T-helper 22 cell (primary cell): ENCODE measurements at places on chromosomes 7 and 10.

DNA sequence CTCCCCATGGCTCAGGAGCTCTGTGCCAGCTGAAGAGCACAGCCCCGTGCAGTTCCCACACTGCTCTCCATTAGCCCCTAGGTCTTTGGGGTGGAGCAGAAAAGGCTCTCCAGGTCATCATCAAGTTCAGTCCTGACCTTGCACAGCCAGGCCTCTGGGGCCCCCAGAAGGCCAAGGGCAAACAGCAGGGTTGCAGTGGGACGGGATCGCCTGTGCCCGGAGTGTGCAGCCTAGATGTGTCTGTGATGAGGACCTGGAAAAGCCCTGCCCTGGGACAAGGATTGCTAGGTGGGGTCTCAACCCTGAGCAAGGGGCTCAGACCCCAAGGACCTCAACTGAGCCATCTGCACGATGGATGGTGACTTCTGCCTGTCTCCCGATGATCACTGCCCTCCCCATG is 549 bp downstream of the INMT start:
- no peak for DNase-seq

DNA sequence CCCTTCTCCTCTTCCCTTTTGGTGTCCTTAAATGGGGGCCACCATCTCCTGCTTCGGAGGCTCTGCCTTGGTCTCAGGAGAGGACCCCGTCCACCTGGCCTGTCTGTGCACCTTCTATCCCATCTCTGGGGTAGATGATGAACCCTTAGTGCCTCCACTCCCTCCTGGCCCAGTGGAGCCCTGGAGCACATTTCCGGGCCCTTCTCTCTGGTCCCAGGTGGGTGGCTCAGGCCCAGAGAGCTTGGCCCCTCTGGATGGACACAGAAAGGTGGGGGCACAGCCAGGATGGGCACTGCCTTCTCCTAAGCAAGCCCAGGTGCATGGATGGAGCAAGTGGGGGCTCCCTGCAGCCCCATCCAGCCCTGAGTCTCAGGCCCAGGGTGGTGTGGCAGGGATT is 121.4 kb upstream of the RET start:
- no peak for DNase-seq

DNA sequence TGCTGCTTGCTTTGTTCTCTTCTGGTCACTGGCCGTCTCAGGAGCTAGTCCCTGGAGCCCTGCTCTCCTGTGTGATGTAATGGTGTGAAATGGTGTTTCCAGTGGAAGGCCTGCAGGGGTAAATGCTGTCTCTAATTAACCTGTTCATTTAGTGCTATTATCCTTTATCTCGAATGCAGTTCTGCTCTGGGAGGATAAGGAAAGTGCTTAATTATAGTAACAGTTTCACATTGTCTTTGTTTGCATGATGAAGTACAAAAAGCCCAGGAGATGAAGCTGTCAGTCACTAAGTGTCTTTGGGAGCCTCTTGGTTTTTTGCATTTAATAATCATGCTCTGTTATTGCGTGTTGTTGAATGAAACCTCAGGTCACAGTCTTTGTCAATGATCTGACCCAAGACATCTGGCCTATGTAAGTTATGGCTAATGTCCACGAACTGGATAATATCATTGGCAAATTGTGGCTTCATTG is 755.3 kb upstream of the GALNT17 start:
- no peak for DNase-seq

- DNase-seq: no peak
Observed at GRCh38 chr7:27554826-27555225, 107.9 kb downstream of the HIBADH start.

DNA sequence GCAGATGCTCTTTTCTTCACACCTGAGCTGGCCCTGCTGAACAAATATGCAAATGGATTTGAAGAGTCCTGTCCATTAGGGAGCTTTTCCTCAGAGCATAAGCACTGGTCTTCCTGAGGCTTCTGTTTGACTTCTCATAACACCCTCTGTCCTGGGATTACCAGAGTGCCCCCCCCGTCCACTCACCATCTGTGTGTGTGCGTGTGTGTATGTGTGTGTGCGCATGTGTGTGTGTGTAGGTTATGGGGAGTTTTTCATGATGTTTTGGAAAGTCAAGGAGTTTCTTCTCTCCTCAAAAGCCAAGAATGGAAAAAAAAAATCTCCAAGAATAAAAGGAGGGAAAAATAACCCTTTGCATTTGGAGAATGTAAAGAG is 57.7 kb upstream of the COMTD1 start:
- DNase-seq: no peak

DNA sequence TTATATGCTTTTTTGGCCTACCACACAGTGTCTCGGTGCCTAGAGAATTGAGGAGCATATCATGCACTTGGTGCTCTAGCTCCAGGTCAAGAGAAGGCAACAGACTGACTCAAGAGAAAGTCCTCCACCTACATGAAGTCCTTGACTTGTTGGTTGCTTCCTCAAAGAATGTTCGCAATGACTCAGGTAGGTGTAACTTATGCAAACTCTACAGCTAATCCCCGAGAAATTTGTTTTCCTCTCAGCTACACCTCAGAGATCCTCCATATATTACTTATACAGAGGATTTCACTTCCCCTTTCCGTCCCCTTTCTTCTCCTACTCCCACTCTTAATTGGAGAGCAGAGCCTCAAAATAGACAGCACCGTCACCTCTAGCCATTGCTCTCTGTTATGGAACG is 1013.1 kb downstream of the KCNMA1 start:
- no peak for DNase-seq

- DNase-seq: no peak
Observed at GRCh38 chr7:73707045-73707631, 12.3 kb downstream of the STX1A start.

GRCh38 chr7:151148319-151149259 is 18.9 kb downstream of the GBX1 start:
- DNase-seq: no peak

DNA sequence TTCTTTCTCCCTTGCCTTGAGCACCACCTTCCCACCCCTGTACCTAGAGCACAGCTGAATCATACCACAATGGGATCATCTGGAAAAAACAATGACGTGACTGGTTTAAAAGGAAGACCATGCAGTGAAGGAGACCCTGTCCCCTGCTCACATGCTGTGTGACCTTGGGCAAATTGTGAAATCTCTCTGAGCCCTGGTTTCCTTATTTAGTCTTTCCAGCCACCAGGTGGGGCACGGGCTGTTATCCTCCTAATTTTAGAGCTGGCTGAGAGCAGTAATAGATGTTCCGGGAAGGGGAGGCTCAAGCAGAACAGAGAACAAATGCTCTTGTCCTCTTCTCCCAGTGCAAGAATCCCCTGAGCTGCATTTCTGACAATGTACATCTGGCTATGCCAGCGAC is 198.3 kb downstream of the RPS24 start:
- no peak for DNase-seq

- no peak for DNase-seq
Observed at GRCh38 chr10:44393834-44394547, 9.1 kb upstream of the CXCL12 start.

DNA sequence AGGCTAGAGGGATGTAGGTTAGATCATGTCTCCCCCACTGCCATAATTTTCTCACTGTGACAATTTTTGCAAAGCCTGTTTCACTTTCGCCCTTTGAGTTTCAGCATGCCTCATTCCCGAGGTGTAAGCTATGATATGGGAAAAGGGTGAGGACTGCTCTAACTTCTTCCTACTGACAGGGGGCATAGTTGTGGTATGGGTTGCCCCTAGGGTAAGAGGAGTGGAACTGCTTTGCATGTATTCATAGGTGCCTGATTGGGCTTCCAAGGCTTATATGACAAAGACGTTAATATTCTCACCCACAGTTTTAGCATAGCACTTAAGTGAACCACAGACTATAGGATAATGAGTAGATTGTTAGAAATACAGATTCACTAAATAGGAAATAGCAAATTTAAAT is 148.7 kb downstream of the BBS9 start:
- no peak for DNase-seq

DNA sequence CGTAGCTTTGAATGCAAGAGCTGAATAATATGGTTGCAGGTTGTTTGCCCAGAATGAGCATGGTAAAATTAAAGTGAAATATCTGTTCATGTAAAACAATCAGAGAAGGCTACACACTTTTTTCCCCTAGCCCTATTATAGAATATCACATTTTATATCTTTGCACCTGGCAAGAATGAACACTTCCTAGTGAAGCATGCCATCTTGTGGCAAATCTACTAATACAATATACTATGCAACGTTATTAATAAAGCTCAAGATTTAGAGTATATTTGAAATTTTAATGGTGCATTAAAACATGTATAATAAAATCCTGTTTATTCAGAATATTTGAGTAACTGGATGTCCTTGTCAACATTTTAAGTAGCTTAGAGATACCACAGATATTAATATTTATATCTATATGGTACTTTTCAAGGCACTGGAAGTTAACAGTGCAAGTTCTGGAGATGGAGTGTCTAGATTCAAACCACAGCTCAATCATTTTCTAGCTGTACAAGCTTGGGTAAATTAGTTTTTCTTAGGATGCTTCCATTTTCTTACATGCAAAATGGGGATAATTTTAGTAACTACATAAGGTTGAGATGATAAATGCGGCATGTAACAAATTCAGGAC is 643.1 kb upstream of the SEMA3D start:
- DNase-seq: no peak

DNA sequence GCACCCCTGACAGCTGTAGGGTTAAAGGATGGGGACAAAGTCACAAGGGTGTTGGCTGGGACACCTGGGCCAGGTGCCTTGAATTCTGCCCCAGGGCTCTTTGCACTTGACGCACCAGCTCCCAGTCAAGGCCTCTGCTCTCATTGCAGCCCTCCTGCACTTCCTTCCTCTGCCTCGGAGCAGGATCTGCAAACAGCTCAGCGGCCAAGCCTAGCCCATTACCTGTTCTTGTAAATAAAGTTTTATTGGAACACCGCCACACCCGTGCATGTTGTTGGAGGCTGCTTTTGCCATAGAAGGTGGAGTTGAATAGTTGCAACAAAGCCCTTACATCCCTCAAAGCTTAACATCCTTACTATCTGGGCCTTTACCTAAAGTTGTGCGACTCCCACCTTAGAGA is 483.8 kb upstream of the FOXK1 start:
- no peak for DNase-seq

- DNase-seq: no peak
Observed at GRCh38 chr7:13742126-13742525, 247.3 kb downstream of the ETV1 start.

GRCh38 chr10:785089-785860 is 95.8 kb upstream of the DIP2C start:
- no peak for DNase-seq

DNA sequence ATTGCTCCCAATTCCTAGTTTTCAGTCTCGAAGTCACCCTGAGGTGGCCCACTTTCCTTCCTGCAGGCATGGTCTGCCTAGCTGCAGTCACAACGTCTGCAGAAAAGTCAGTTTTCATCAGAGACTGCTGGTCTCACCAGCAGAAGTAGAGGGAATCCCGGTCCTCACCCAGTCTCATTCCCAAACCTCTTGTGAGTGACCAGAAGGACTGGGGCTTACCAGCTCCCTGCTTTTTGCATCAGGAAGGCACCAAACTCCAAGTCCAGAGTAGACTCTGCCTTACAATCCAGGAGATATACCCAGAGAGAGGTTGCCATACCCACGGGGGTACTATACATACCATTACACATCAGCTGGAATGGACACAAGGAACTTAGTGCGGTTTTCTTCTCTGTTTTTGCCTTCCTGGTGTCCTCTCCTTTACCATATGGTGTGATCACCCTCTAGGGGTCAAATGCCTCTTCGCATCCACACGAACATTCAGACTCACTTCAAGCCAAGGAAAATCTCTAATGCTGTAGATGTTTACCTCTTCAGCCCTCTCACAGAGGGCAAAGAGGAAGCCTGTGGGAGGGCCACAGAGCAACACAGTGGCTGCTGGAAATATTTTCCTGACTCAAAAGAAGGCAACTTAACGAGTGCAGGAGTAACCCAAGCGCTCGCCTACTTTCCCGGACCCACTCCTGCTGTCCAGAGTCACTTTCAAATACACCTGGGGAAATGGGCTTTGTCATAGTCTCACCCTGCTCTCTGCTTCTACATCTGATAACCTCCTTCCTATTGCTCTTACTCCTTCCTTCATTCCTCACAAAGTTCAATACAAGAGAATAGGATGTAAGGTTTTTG is 220.9 kb downstream of the C7orf25 start:
- no peak for DNase-seq

DNA sequence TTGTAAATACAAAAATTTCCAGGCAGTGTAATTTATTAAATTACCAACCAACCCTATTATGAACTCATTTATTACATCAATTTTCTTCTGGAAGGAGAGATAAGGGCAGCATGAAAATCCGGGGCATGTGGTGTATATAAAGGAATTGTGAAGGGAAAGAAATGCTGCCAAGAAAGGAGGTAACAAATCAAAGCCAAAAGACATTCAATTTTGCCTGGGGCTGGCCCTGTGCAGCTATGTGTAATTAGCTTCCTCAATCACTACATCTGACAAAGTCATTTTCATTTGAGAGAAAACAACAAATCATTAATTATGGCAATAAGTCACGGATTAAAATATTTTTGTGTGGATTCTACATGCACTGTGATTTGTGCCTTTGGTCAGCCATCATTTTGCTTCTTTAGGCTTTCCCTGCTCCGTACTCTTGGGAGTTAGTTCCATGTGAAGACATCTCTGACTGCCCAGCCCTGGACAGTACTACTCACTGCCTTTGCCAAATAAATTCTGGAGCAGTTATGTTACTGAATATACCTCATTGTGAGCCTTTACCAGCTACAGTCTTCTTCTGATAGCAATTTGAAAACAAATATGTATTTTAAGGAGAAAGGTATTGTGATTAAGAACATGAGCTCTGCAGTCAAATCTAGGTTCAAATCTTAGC is 191.7 kb downstream of the RELN start:
- DNase-seq: no peak

DNA sequence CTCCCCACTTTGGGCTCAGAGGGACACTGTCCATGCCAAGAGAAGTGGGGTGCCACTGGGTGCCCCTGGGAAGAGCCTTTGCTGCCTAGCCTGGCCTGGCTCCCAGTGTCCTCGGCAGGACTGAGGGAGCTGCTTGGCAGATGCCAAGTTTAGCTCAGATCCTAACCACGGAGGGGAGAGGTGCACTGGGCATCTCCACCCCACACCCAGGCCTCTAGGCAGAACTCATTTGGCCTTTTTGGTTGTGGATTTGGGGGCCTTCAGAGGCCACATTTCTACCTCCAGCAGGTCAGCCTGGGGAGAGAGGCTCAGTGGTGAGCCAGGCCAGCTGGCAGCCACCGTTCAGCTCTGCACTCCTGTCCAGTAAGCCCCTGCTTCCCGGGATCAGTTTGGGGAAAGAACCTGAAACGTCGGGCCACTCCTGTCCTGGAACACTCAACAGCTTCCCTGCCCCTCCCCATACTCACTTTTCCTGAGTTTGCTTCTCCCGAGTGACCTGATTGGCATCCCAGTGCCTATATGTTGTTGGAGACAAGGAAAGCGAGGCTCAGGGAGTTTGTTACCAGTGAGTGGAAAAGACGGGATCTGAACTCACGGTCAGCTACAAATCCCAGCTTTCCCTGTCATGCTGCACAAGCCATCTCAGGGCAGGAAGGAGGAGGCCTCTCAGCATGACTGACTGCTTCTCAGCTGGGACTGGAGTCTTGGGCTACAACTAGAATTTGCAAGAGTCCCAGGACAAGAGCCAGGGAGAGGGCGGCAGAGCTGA is 11.2 kb upstream of the CXCL12 start:
- no peak for DNase-seq
